Stimulated activated CD4-positive, alpha-beta T cell treated with anti-CD3 and anti-CD28 coated beads, Interleukin-15, amount 100 ng/mL, for 1 hour (primary cell): ENCODE measurements at places on chromosomes 12 and 14.

DNA sequence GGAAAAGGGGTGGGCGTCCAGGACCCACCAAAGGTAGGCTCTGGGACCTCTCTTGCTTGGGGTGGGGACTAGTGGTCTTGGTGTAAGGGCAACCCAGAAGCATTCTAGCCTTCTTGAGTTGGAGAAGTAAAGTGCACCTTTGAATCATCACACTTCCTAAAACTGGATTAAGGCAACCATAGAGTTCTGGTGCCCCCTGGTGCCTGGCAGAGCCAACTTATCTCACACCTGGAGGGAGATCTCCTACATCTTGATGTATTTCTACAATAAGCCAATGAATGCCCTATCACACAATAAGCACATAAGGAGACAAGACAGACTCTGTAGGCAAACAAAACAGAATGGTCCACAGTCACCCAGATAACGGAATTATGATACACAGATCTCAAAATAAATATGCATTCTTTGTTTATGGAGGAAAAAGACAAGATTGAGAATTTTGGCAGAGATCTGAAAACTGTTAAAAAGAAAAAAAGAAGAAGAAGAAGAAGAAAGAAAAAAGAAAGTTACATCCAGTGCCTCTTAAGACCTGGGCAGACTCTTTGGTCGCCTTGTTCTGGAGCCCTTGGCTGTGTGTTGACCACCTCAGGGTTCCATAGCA lies 95.9 kb upstream of the PPP2R5C start:
- DNase-seq, result no peak

DNA sequence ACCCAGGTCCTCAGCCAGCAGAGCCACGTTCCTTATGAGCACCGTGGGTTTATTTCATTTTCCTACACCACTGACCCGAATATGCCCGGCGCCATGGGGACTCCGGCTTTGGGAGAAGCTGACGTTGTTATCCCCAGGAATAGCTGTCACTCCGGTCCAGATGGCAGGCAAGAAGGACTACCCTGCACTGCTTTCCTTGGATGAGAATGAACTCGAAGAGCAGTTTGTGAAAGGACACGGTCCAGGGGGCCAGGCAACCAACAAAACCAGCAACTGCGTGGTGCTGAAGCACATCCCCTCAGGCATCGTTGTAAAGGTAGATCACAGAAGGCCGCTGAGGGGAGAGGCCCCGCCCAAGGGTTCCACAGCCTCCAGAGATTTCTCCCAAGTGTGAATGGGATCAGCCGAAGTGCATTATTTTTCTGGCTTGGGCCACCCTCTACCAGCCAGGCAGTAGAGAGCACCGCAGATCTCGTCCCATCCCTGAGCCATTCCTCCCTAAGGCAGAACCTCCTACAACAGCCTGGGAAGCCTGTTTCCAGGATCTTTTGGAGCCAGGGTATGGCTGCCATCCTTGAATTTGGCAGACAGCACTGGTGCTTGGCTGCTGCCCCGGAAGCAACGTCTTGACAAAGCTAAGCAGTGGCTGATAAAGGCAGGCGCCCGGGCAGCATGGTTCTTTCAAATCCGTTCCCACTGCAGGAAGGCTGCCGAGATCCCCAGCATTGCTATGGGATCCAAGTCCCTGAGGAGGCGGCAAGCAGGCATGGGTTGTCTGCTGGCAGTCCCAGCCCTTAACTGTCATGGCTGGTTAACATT lies 17.8 kb downstream of the CDK2AP1 start:
- DNase-seq, result no peak

GRCh38 chr14:89067293-89067972 lies 243.0 kb downstream of the TTC8 start:
- DNase-seq, result no peak

DNA sequence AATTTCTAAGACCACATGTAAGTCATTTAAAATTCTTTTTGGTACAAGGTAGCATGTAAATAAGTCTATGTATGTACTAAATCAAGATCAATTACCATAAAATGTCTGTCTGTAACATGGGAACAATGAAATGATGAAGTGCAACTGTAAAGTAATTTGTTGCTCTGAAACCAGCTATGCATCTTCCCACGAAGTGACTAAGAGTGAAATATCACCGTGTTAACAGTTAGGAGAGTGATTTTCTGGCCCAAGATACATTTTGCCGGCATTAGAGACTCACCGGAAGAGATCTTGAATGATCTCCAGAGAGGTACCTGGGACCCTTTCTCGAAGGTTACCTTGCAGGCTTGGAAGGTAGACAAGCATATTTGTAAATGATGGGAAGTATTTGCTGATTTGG lies 105.8 kb downstream of the SAMD4A start:
- DNase-seq, result no peak

- no peak for DNase-seq
Observed at GRCh38 chr14:74495356-74495755, 1.8 kb downstream of the ISCA2 start.
